Activated naive CD4-positive, alpha-beta T cell treated with anti-CD3 and anti-CD28 coated beads, Interleukin-2, amount 50 U/mL, for 16 hours (primary cell): ENCODE measurements at places on chromosomes 4 and X.

GRCh38 chr4:14850455-14851097, 151.7 kb upstream of the CPEB2 start:
- DNase-seq: no peak

DNA sequence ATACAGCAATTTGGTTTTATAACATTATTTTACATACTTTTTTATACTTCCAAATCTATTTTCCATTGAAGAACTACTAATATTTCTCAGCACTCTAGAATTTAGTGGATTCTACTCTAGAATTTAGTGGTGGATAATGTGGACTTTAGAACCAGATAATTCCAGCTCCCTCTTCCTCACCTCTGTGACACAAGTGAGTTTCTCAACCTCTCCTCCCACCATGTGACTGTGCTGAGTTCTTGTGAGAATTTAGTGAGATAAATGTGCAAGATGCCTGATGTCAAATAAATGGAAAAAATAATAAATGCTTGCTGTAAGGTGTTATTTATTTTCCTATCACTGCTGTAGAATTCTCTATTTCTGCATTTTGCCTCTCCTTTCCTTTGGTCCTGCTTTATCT, 107.3 kb downstream of the CPEB2 start:
- DNase-seq: no peak

- no peak for DNase-seq
These were observed 73.6 kb upstream of the RPL34 start for GRCh38 chr4:108546728-108547127.

DNA sequence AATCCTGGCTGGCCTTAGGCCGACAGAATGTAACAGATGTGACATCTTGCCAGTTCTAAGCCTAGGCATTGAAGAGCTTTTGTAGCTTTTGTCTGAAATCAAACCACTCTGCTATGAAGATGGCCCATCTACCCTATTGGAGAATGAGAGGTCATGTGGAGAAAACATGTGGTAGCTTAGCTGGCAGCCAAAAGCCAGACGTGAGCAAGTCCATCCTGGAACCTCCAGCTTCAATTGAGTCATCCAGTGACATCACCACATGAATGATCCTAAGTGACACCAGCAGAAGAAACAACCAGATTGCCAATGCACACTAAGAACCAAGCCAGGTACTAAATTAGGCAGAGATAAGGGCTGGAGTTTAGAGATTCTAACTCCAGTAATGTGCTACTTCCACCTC, 154.8 kb upstream of the ZFP42 start:
- DNase-seq: no peak

DNA sequence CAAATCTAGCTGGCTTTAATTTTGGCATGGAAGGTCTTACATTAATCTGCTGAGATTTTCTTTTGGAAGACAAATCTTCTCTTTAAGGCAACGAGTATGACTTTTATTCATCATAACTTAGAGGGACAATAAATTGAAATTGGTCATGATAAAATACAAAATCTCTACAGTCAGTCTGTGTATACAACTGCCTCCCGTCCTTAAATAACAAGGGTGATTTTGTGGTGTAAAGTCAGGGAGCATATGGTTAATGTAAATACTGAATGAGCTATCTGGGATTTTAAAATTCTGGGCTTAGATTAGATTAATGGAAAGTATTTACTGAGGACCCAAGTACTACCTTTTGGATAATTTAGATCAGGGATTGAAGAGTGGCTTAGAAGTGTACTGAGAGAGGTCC, 328.4 kb upstream of the HAND2 start:
- DNase-seq: no peak

DNA sequence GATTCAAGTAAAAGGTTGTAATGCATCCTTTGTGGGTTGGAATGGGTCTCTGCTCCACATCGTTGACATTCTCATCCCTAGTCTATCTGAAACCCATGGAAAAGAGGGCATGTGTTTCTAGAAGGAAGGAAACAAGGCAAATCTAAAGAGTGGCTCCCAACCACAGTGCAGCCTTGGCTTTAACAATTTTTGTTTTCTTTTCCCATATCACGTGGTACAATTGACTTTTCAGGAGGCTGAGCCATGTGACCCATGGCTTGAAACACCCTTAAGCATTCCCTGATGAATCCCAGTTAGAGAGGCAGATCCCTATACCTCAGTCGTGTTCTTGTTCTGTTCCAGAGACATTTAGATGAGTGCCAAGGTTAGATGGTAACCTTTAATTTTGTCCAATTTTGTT, 12.8 kb downstream of the DCUN1D4 start:
- DNase-seq: no peak

- no peak for DNase-seq
These were observed at the start of gene PABPC4L for GRCh38 chr4:134201216-134202161. Gene PABPC4L, minus strand, starts transcription at chr4:134201789. Its CDS starts 770 bp downstream, at chr4:134201019.

DNA sequence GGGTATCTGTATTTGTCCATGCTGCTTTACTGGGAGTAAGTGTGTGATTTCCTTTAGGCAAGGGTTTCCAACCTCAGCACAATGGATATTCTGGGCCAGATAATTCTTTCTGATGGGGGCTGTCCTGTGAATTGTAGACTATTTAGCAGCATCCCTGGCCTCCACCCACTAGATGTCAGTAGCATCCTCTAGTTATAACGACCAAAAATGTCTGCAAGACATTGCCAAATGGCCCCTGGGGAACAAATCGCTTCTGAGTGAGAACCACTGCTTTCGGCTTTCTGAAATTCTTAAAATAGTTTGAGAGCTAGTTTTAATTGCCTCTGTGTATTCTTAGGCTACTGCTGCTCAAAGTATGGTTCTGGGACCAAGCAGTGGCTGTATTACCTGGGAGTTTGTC, 81.2 kb upstream of the GPM6B start:
- DNase-seq: no peak

GRCh38 chrX:40087425-40088298, 10.1 kb downstream of the BCOR start:
- no peak for DNase-seq

DNA sequence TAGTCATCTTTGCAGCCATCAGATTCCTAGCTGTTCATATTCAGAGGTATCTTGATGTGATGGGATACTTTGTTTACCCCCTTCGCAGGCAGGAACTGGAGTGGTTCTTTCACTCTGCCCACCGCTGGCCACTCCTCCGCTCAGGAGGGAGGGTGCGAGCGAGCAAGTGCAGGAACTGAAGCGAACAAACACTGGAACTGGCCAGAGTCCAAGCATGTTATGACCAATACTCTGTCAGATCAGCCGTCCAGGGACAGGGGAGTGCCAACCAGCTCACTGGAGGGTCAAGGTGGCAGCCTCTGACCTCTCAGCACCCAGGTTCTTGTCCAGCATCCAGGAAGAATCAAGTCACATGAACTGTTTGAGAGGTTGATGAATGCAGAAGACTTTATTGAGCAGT, 18.0 kb upstream of the MANBA start:
- DNase-seq: no peak
